ENCODE measurements at places on chromosomes 5 and 9. TPM values are rescaled to one million over a fixed set of nuclear protein-coding genes. Genes with fewer than 3 reads are reported as not detected.

The SPINK1 gene
- not detected for total RNA-seq

The MARCHF3 gene
- total RNA-seq = 20.2 TPM

The IRF1 gene
- total RNA-seq = 2.4 TPM

The STOML2 gene
- 35.6 TPM for total RNA-seq

The LECT2 gene
- total RNA-seq = not detected

The C6 gene
- 0.45 TPM for total RNA-seq

The PFN3 gene
- total RNA-seq = not detected

The RAB3C gene
- 62.0 TPM for total RNA-seq

The SPINK7 gene
- not detected for total RNA-seq

The PROB1 gene
- total RNA-seq = 1.1 TPM
